Bronchial epithelial cell (primary cell): ENCODE measurements at places on chromosomes 16 and 17. TPM values are rescaled to one million over a fixed set of nuclear protein-coding genes. Genes with fewer than 3 reads are reported as not detected.
A peak's percentile ranks its signal among the peaks of the same experiment; 100 is the strongest.

- DNase-seq: peak; percentile 21
These were observed 84.3 kb downstream of the KSR1 start for GRCh38 chr17:27540318-27541101.

GRCh38 chr16:86814256-86814655 lies 235.9 kb downstream of the FOXL1 start:
- DNase-seq: peak; percentile 92

DNA sequence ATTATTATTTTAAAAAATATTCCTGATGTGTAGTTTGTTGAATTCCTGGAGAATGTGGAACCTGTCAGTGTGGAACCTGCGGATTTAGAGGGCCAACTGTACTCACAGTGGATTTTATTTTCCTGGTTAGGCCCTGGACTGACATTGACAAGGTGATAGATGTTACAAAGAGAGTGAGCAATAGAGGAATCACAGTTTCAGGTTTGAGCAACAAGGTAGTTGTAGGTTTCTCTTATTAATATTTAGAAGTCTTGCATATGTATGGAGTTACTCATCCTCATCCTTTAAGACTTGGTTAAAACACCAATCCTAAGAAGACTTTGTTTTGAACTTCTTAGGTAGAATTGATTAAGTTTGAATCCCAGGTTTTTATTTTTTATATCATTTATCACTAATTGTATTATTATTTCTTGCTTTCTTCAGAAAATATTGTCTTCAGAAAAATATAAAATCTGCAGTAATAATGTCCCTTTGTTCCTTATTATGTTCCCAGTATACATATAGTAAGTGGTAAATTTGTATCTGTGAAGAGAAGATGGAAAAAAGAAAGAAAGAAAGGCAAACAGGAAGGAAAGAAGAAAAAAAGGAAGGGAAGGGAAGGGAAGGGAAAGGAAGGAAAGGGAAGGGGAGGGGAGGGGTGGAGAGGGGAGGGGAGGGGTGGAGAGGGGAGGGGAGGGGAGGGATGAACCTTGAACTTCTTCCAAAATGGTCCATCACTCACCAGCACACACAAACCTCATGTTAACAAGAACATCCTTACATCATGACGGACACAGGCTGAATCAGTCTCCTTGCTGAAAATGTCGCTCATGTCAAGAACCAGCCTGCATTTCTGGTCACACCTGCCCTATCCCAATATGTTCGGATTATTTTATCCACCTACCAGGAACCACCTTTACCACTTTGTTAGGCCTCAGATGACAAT lies 867.2 kb downstream of the CDH11 start:
- DNase-seq: peak; percentile 40

GRCh38 chr17:81480140-81481072 lies 32.2 kb downstream of the ACTG1 start:
- peak; percentile 30 for DNase-seq

DNA sequence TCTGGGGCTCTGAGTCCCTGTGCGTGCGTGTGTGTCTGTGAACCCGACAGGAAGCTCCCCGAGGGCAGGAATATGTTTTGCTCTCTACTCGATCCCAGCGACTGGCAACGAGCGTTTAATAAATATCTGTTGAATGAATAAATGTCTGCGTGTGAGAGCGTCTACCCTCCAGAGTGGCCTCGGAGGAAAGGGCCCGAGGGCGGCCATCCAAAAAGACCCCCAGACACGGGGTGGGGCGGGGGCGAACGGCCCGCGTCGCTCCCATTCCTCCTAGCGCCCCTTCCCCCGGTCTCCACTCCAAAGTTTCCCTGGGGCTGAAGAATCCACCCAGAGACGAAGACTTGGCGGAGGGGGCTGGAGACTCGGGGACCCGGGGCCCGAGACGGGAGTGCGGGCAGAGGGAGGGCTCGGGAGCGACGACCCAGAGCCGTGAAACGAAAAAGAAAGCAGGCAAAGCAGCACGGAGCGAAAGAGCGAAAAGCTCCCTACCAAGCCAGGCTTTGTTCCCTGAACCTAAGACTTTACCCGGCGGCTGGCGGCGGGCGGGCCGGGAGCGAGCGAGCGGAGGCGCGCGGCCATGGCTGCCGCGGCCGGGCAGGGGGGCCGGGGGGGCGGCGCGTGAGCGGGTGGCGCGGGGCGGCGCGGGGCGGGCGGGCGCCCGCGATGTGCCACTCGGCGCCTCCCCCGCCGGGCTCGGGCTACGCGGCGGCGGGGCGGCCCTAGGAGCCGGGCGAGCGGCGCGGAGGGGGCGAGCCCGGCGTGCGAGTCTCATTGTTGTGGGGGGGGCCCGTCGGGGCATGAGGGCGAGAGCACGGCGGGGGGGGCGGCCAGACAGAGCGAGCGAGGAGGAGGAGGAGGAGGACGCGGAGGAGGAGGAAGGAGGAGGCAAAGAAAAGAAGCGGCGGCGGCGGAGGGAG lies at the start of gene MLLT6:
Gene MLLT6 (plus strand): TSS at position 668 of the 917 bp plus-strand sequence. CDS start 360 bp downstream, outside the sequence.
- DNase-seq: peak; percentile 33

DNA sequence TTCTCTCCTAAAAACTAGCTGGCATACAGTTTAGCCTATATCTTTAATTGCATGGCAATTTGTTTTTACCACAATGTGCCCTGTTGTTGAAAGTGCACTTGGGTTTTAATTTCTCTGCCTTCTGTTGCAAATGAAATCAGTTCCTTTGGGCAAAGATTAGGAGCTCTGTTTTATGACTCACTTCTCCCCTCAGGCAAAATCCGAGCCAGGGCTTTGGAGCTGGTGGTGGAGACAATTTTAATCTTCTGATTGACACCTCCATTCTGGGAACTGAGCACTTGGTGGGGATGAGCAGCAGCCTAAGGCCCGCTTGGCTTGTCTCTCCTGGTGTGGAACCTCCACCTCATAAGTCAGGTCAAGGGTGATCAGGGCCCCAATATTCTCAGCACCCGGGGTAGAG lies 13.3 kb upstream of the MYH8 start:
- DNase-seq: no peak

- peak; percentile 83 for DNase-seq
These were observed 99.5 kb downstream of the MYO1D start for GRCh38 chr17:32777436-32777835.

DNA sequence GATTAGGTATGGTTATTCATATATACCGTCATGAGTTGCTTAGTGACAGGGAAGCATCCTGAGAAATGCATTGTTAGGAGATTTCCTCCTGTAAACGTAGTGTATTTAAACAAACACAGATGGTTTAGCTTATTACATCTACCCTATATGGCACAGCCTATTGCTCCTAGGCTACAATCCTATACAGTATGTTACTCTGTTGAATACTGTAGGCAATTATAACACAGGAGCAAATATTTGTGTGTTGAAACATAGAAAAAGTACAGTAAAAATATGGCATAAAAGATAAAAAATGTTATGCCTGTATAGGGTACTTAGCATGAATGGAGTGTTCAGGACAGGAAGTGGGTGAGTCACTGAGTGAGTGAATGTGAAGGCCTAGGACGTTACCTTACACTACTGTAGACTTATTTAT lies 157.7 kb downstream of the CDH11 start:
- DNase-seq: peak; percentile 82

- peak; percentile 60 for DNase-seq
These were observed 6.7 kb upstream of the SLC25A39 start for GRCh38 chr17:44331249-44331760.

DNA sequence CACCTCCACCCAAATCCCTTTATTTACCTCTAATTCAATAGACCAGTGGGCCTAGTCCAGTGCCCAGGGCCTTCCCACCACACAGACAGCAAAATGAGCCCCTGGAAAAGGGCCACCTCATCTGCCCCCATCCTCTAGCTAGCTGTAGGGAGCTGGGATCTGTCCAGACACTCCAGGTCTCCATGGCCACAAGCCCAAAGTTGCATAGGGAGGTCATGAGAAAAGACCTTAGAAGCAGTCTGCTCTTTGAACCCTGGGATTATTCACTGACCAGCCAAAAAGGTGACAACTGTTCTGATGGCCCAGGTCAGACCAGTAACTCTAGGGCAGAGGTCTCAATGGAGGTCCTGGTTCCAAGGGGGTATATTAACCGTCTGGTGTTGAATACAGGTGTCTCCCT lies 2.0 kb downstream of the CUEDC1 start:
- no peak for DNase-seq

GRCh38 chr17:4936436-4936835 lies 3.4 kb downstream of the SLC25A11 start:
- DNase-seq: no peak

DNA sequence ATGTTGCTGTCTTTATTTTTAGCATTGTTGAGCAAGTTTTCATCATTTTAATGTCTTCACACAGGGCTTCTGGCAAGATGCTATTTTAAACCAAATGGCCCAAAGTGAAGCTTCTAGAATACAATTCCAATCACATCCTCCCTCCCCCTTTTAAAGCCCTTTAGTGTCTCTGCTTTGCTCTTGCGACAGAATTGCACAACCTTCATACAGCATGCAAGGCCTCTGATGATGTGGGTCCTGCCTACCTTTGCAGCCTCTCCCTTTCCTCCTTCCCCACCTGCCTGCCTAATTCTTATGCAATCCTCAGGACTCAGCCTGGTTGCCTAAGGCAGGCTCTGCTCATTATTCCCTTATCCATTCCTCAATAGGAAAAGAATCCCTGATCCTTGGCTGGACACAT lies 381.7 kb downstream of the SLC39A11 start:
- peak; percentile 97 for DNase-seq

DNA sequence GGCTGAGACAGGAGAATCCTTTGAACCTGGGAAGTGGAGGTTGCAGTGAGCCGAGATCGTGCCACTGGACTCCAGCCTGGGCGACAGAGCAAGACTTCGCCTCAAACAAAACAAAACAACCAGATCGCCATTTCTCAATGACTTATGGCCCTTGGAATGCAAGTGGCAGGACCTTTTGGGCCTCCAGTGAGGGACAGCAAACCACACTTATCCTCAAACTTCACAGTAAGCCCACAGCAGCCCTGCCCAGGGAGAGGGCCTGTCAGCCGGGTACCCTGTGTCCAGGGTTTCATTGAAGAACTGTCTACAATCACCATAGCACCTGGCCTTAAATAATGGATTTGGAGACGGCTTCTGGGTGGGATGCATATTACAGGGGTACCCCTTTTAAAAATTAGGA lies 11.7 kb downstream of the TRAF4 start:
- no peak for DNase-seq

DNA sequence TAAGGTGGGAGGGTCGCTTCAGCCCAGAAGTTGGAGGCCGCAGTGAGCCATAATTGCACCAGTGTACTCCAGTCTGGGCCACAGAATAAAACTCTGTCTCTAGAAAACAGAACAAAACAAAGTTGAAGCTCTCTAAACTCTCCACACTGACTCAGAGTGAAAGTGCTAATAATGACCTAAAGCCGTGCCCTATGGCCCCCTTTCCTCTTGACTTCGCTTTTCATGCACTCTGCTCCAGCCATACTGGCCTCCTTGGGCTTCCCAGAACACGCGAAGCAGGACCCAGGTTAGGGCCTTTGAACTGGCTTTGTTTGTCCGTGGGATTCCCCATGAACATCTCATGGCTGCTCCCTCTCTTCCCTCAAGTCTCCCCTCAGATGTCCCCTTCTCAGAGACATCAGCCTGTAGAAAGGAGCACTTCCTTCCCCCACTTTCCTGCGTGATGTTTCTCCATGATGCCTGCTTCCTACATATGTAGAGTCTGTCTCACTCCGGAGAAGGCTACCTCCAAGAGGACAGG lies 18.6 kb upstream of the SPN start:
- DNase-seq: no peak

DNA sequence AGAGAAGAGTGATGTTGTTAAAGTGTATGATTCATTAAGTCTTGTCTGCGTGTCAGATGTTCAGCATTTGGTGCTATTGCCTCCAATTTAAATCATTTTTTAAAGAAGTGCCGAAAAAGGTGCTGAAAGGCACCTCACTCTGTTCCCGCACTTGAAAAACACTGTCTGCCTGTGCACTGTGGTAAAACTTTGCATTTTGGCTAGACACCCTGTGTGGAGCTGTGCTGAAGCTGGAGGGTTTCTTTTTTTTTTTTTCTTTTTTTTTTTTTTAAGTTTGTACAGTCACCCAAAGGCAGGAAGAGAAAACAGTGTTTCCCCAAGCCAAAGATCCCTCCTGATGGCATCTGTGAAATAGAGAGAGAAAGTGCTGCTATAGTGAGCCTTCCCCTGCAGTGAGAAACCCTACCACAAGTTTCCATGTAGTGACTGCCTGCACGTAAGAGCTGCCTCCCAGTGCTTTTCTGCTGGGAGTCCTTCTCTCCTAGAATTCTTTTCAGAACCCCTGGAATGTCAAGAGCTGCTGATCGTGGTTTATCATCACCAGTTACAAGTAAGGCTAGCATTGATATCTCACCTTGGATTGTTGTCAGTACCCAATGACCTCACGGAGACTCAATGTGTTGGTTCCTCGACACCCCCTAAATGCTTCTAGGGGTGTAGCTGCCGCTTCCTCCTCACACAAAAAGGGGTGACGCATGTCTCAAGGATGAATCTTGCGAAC lies 116.0 kb upstream of the SOX9 start:
- DNase-seq: no peak

GRCh38 chr17:62791235-62791734 lies 16.8 kb downstream of the MARCHF10 start:
- peak; percentile 39 for DNase-seq

DNA sequence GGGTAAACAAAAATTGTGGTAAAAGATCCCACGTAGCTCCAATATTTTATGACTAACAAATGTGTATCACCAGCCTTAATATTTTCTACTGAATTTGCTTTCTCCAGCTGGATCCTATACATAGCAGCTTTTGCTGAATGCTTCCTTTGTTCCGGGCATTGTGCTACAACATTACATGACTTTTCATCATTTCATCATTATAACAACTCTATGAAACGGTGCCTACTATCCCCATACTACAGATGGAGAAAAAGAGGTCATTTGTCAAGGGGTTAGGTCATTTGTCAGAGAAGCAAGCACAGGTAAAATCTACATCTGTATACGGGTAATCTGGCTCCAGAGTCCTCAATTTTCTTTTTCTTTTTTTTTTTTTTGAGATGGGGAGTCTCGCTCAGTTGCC lies 74.3 kb downstream of the KANSL1 start:
- no peak for DNase-seq

- DNase-seq: no peak
These were observed 26.8 kb downstream of the SGSM2 start for GRCh38 chr17:2363851-2364762.

Gene MT1G
- 0.64 TPM in 1 of 2 replicates, not detected in the other for total RNA-seq

Gene MPV17L
- total RNA-seq: 0.13 and 0.53 TPM in 2 replicates

Gene TLCD3B
- not detected in 2 replicates for total RNA-seq

Gene SMIM22
- 0.79 and 9.0 TPM in 2 replicates for total RNA-seq

Gene RPH3AL
- 6.1 and 11.3 TPM in 2 replicates for total RNA-seq

Gene CLEC19A
- not detected in 2 replicates for total RNA-seq

Gene TNFSF13
- total RNA-seq: 2.6 and 3.7 TPM in 2 replicates

Gene TPSB2
- total RNA-seq: not detected in 2 replicates

Gene NPIPA3
- 0.53 and 2.0 TPM in 2 replicates for total RNA-seq

Gene AANAT
- not detected in 2 replicates for total RNA-seq
